ENCODE measurements at places on chromosomes 16 and 17.
A peak's percentile ranks its signal among the peaks of the same experiment; 100 is the strongest.

- DNase-seq = no peak
These were observed 50.1 kb downstream of the RNF112 start for GRCh38 chr17:19461116-19461515.

GRCh38 chr16:78642621-78643285, 543.3 kb downstream of the WWOX start:
- no peak for DNase-seq

- no peak for DNase-seq
These were observed 554.7 kb downstream of the RBFOX1 start for GRCh38 chr16:7887316-7887715.

GRCh38 chr16:48156790-48157209, 1.0 kb upstream of the ABCC12 start:
- peak; percentile 92 for DNase-seq

GRCh38 chr16:2762711-2763110, 10.3 kb downstream of the SRRM2 start:
- no peak for DNase-seq

GRCh38 chr16:80985611-80986010, 21.1 kb downstream of the CMC2 start:
- no peak for DNase-seq

DNA sequence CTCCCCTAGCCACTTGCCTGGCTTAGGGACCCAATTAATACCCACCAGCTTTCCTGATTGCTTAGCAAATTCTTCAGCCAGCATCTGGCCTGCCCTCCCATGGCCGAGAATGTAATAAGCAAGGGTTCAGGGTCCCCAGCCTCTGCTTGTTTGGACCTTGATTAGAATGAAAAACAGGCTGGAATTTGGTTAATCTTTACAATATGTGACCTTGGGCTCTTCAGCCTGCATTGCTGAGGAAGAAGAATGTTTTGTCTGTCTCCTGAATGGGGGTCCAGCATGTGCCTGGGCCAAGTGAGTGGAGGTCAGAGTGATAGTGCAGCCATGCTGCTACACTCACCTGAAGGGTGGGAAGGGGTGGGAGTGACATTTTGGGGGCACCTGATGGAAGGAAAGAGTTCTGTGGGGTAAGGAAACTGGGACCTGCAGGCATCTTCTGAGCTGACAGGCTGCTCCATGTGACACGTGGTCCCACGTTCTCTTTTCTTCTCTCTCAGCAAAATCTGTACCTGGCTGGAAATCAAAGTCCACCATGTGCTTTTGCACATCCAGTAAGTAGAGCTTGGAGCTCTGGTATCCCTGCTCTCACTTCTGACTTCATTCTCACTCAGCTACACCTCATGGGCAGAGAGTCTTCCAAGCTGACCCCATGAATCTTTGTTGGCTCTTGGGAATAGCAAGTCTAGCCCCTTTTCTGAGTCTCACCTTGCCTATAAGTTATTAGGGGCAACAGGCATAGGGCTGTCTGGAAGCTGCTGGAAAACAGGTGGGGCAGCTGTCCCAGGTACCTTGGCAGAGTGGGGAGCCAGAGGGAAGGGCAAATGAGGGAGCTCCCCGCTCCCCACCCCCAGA, 5.3 kb downstream of the TMEM106A start:
- DNase-seq = no peak

DNA sequence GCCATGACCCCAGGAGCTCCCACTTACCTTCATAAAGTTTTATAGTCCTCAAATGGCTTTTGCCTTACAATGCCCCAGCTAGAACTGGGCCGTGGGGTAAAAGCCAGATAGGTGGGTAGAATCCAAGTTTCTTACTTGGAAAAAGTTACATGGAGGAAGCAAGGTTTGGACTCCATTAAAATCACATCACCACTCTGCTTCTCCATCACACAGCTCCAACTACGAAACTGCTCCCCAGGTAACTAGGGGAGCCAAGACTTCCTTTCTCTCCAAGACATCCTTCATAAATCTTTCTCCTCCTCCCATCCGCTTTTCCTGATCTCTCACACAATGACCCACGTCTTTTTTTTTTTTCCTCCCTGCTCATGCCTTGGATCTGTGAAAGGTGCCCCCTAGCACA, 130.8 kb upstream of the RCVRN start:
- DNase-seq = no peak

DNA sequence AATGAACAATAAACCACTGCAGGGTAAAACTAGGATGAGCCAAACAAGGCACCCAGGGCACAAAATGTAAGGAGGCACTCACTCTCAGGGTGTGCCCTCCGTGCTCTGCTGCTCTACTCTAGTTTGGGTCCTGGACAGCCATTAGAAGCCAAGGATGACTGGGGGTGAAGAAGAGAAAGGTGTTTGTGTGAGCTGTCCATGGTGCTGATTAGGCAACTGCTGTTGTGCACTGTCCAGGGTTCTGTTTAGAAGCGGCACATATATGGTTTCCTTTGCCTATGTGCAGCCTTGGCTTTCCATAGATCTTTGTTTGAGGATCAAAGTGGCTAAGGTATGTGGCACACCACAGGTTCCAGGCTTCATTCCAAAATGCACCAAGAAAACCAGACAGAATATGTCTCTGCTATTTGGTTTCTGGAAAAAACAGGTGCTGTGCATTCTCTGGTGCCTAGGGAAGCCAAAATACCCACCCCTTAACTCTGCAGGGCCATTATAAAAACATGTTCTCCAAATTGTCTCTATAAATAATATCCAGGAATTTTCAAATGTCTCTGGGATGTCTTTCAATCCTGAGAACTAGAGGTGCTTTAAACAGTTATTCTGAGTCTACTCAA, 123.5 kb downstream of the CBLN1 start:
- DNase-seq = peak; percentile 39

DNA sequence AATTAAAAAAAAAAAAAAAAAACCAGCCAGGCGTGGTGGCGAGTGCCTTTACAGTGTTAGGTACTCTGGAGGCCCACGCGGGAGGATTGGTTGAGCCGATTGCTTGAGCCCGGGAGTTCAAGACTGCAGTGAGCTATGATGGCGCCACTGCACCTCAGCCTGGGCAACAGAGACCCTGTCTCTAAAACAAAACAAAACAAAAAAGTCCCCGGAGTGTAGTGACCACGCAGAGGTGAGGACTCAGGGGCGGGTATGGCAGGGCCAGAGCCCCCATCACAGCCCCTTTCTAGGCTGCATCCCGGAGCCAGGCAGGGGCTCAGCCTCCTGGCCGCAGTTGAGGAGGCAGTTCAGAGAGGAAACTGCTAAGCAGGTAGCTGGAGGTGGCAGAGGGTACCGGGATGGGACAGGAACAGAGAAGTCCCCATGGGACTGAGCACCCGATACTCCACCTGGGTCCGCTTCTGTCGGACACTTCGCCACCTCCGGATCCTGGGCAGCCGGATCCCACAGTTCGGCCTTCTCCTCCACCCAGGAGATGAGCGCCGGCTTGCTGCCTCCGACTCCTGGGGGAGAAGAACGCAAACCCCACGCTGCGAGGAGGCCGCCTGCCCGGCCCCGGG, 800 bp downstream of the ZNF747 start:
- no peak for DNase-seq

- DNase-seq = no peak
These were observed 53.4 kb downstream of the ASIC2 start for GRCh38 chr17:33239702-33240101.

- DNase-seq = no peak
These were observed 22.0 kb downstream of the WSB1 start for GRCh38 chr17:27315796-27316465.

GRCh38 chr17:12365805-12366204, 299.9 kb upstream of the MYOCD start:
- no peak for DNase-seq

DNA sequence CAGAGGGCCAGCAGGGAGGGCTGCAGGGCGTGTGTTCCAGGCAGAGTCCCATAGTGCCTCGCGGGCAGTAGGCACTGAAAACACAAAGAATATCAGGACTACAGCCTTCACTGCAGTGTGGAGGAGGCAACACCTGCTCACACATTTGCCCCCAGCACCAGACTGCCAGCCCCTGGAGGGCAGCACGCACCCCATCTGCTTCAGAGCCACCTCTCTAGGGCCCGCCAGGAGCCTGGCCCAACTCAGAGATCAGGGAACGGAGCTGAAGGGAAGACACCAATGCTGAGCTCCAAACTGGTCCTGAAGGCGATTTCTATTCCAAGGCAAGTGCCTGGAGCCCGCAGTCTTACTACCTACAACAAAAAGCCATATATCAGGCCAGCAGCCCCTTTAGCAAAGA, 130.3 kb downstream of the ZNF423 start:
- DNase-seq = no peak
